ENCODE measurements at places on chromosomes 4 and X. TPM values are rescaled to one million over a fixed set of nuclear protein-coding genes. Genes with fewer than 3 reads are reported as not detected.

GRCh38 chrX:40237731-40238178, 140.0 kb upstream of the BCOR start:
- no peak for DNase-seq

DNA sequence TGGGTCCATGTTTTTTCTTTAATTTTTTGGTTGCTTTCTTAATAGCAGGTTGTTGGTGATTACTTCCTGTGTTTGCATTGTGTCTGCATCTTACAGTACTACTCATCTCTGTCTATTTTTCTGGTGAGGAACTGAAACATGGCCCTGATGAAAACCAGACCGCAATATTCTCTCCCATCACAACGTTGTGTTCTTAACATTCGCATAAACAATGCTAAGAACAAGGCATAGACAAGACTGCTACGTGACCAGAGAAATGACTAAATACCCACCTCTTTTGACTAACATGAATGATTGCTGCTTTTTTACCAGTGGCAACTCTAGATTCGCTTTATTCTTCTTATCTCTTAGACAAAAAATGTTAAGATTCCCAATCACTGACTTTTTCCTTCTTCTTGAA, 179.1 kb downstream of the GC start:
- DNase-seq, result no peak

GRCh38 chrX:130415201-130415600, 13.4 kb downstream of the RBMX2 start:
- DNase-seq, result no peak

DNA sequence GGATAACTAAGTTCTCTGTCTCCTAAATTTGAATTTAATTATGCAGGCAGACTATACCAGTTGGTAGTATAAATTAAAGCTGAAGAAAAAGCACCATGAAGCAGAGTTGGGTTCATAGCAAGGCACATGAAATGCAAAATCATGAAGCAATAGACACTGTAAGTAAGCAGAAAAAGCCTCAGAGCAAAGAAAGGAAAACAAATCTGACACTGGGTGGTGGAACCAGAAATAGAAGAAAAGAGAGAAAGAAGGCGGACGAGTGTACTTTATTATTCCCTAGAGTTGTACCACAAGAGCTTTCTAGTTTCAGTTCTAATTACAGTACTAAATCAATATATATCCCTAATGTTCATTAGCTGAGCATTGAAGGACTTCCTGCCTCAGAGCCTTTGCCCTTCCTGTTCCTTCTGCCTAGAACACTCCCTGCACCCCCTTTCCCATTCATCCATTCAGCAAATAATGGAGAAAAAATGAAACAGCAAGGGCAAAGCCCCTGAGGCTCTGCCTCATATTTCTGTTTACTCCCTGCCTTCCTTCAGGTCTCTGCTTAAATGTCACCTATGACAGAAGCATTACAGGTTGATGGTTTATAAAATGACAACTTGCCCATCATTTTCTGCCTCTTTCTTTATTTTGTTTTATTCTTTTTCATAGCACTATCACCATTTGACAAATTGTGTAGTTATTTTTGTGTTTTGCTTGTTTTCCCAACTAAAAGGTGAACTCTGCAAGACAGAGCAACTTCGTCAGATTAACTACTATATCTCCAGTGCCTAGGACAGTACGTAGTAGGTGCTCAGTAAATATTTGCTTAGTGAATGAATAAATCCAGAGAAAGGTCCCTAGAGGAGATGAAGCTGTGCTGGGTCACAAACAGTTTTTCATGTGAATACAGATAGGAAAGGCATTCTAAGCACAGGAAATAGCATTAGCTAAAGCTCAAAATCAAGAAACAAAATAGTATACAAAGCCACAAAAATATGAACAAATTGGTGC, 154.0 kb upstream of the RASGEF1B start:
- DNase-seq, result no peak

DNA sequence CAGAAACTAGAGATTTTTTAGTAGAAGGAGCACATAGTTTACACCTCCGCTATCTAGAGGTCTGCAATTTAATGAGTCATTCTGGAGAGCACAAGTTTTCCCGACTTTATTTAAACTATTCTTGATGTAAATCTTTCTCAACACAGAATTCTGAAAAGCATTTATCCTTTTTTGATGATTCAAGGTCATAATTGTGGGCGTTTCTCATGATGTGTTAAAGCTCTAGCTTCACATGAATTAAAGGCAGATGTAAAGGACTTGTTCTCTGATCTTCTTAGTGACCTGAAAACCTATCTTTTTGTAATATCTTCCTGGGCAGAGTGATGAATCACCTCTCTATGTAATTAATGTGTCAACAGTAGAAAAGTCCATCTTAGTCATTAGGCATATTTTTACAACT, 128.8 kb downstream of the COMMD8 start:
- DNase-seq, result no peak

DNA sequence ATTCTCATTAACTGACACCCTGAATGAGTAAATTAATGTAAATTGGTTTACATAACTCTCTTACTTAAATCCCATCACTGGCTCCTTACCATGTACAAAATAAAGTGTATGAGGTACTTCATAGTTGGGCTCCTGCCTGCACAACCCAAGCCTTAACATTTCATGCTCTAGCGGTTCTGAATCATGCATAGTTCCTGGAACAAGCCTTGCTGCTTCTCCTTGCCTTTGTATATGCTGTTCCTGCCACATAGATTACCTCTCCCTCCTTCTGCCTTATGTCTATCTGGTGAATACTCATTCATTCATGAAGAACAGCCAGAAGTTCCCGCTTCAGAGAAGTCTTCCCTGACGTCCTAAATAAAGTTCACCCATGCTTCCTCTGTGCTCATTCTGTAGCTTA, 594.7 kb downstream of the SMARCA1 start:
- DNase-seq, result no peak

- DNase-seq, result no peak
These were observed 124.4 kb downstream of the SHROOM3 start for GRCh38 chr4:76559236-76560071.

- no peak for DNase-seq
These were observed 359.2 kb downstream of the IDS start for GRCh38 chrX:149145845-149146285.

DNA sequence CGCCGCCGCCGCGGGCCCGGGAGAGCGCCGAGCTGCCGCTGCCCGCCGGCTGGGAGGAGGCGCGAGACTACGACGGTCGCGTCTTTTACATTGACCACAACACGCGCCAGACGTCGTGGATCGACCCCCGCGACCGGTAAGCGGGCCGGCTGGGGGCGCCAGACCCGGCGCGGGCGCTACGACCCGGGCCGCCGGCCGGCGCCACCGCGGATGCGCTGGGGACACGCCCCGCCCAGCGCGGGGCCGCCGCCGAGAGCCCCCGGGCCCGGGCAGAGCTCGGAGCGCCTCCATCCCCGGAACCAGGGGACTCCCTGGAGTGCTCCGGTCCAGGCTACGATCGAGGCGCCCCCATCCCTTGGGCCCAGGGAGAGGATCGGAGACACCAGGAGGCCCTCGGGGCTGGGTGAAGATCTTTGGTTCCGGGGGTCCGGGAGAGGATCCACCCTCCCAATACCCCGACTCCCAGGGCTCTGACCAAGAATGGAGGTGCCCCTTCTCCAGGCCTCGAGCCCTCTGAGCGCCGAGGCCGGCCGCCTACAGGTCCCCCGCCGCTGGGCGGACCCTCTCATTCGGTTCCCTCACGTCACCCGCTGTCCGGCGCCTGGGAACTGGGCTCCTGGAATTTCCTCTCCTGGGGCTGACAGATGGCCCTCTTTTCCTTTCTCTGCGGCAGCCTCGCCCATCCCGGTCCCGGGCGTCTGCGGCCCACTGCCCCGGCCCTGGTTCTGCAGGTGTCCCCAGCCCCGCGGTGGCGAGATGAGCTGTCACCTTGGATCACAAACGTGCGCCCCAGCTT, 48.8 kb downstream of the CLDN34 start:
- DNase-seq, result peak; percentile 16

DNA sequence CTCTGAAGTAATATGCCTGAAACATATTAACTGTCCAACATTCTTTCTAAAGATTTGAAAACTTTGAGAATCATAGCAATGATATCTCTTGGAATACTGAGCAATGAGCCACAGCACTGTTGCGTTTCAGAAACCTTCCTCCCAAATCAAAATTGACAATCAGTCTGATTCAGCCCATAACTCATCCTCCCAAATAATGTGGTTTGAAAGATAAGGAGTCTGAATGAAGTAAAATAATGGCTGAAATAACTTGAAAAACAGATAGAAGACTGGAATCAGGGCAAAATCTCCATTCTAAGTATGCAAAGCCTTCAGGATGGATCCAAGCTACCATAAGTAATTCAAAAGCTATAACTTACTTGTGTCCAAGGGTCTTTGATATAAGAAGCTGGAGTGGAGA, 98.6 kb upstream of the PLS3 start:
- no peak for DNase-seq

DNA sequence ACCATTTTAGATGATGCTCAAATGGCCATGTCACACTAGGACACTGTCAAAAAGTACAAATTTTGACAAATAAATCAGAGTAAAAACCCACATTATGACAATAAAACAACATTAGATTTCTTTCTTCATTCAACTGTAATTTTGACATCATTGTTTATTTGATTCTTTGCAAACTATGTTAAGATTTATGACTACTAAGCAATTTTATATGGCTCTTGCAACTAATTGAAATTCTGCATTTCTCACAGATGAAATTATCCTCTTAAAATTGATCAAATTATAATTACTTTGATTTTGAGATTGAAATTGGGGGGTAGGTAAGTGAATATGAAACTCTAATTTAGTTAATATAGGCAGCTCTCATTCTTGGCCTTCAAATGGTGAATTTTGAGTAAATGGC, 59.8 kb downstream of the ATOH1 start:
- no peak for DNase-seq

GRCh38 chr4:97013711-97014110, 1129.6 kb downstream of the STPG2 start:
- no peak for DNase-seq

DNA sequence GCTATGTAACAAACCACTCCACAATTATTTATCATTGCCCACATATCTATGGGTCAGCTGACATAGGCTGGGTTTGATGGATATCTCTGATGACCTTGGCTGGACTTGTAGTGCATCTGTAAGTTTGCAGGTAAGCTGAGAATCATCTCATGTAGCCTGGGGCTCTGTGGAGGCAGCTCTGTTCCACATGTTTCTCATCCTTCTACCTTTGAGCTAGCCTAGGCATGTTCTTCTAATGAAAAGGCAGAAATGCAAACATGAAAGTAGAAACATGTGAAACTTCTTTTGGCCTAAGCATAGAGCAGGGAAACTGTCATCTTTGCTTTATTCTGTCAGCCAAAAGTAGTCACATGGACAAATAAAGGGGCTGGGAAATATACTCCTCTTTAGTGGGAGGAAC, 18.2 kb downstream of the MRPL1 start:
- DNase-seq, result no peak

DNA sequence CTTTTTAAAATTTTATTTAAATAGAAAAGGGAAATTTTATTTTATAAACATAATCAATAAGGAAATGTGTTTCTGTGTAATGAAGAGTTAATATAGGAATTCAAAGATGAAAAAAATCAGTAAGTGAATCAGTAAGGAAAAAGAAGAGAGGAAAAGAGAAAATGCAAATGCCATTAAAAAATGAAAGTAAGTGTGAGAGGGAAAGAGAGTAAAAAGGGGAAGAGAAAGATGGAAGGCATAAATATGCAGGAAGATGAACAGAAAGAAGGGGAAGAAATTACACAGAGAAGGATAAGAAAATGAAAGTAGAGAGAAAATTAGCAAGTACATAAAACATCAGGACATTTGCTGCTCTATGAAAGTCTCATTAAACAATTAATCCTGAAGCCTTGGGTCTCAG, 349.9 kb downstream of the FSTL5 start:
- DNase-seq, result no peak

DNA sequence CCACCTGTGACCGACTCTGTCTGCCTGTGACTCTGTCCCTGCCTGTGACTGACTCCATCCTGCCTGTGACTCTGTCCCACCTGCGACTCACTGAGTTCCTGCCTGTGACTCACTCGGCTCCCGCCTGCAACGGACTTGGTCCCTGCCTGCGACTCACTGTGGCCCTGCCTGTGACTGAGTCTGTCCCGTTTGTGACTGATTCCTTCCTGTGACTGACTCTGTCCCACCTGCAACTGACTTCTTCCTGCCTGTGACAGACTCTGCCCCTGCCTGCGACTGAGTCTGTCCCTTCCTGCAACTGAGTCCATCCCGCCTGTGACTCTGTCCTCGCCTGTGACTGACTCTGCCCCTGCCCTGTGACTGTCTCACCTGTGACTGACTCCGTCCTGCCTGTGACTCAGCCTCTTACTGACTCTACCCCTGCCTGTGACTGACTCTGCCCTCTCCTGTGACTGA, 9.6 kb upstream of the UVSSA start:
- DNase-seq, result no peak

- DNase-seq, result no peak
These were observed 27.6 kb upstream of the NKAP start for GRCh38 chrX:119971184-119971583.

DNA sequence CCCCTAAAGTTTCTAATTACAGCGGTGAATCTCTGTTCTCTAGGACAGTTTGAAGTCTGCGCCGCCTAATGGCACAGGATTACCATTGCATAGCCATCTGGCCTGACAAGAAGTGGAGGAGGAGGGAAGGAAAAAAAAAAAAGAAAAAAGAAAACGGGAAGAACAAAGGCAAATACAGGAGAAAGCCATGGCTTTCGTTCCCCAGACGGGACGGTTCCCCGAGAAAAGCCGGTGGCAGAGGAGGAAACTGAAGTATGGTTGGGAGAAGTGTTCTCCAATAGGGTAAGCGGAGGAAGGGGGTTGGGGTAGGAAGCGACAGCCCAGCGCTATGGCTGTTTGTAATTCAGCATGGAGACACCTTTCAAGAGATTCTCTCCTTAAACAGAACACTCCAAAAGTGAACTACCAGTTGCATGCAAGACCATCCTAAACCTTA, 80.8 kb downstream of the HMGN5 start:
- DNase-seq, result no peak

DNA sequence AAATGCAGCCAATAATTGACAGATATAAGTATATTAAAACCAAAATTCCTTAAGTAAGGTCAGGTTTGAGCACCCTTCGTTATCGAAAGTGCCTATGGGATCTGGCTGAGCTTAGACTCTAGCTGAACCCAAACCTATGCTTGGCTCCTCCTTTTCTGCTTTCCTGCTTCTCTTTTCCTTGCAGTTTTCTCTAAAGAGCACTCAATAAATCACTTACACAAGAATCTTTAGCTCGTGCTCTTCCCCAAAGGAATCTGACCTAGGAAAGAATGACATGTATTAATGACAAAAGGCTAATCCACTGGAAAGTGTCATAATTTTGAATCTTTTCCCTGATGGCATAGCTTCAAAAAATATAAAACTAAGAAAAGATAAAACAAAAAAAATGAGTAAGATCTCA, 282.7 kb downstream of the DKK2 start:
- DNase-seq, result no peak

The PGAM4 gene
- total RNA-seq, result not detected

The DCTD gene
- 50.4 TPM for total RNA-seq

The ARHGAP24 gene
- total RNA-seq, result 7.0 TPM

The GIMD1 gene
- not detected for total RNA-seq

The TMEM271 gene
- total RNA-seq, result not detected

The SLC25A53 gene
- 7.9 TPM for total RNA-seq

The YY2 gene
- total RNA-seq, result 0.68 TPM

The UGT2B17 gene
- not detected for total RNA-seq

The FAM53A gene
- 3.1 TPM for total RNA-seq
